ENCODE measurements at places on chromosomes 1 and 21.

DNA sequence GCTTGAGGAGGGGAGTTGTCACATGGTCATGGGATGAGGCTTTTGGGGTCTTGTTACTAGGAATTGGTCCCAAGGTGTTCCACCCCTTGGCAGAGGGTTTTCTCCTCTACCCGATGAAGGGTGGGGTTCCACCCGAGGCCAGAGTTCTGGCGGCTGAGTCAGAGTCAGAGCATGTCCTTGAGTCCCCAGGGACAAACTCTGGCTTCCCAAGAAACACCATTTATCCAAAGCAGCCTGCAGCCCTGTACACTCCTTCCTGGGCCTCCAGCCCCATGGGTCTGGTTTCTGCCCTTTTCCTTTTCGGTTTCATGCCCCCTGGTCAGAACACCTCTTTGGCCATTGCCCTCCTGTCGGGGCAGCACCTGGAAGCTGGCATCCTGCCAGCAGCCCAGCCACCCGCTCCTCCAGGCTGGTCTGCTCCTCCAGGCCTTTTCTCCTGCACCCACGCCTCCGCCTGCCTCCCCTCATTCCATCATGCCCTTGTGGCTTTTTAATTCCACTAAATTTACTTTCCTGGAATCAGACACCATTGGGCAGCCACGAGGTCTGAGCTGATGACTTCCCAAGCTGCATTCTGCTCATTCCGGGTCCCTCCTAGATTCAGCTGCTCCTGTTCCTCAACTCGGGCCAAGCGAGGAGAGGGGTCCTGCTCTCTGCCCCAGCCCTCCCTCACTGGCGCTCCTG is 301.7 kb upstream of the VAMP3 start:
- DNase-seq, result no peak

DNA sequence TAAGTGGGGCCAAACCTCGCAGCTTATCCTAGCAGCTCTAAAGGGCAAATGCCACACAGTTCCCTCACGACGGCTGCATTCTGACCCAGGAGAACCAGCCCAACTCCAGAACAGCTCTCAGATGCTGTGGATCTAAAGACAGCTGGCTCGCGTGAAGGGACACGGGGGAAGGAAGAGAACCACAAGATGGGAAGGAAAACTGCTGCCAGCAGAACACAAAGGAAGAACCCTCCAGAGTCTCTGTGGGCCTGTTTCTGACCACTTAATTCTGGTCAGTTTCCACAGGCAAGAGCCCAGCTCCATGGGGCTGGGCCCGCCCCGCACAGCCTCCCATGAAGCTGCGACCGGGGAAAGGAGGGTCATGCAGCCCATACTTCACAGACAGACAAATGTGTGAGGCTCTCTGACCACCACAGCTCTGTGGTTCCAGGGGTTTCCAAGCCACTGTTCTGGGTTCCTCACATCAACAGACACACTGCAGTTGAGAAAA is 61.1 kb downstream of the SLC45A1 start:
- DNase-seq, result no peak

- no peak for DNase-seq
Measured at GRCh38 chr1:166378805-166379204, 212.0 kb upstream of the FAM78B start.

DNA sequence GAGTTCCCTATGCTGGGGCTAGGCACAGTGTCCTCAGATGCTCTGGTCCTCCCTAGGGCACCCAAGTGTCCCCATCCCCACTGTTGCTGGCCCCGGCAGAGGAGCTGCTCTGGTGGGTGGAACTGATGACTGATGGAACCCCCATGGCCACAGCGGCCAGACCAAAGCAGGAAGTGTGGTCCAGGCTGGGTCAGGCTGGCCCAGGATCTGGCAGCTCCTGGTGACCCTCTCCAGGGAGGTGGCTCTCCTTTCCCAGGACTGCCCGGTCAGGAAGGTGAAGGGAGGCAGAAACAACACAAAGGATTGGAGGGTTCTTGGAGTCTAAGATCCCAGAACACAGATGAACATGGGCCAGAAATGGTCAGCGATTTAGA is 1.1 kb downstream of the NKAIN1 start:
- DNase-seq, result no peak

GRCh38 chr1:162326559-162326958 is 50.1 kb downstream of the SPATA46 start:
- DNase-seq, result no peak

DNA sequence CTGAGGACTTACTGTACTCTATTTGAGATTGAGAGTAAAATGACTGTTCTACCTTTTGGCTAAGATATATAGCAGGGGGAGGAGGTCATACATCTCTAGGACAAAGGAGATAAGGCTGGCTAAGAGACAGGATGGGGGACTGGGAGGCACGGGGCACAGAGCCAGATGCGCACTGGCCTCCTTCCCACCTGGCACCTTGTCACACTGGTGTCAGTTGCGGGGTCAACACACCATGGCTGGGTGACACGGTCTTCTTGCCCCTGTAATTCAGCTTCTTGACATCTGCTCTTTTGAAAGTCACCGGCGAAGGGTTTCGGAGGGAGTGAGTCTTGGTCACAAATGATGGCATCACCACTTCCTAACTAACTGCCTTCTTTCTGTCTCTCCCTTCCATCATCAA is 177.3 kb downstream of the ZSCAN20 start:
- DNase-seq, result no peak

GRCh38 chr1:178630417-178630816 is 94.6 kb upstream of the RALGPS2 start:
- DNase-seq, result no peak

DNA sequence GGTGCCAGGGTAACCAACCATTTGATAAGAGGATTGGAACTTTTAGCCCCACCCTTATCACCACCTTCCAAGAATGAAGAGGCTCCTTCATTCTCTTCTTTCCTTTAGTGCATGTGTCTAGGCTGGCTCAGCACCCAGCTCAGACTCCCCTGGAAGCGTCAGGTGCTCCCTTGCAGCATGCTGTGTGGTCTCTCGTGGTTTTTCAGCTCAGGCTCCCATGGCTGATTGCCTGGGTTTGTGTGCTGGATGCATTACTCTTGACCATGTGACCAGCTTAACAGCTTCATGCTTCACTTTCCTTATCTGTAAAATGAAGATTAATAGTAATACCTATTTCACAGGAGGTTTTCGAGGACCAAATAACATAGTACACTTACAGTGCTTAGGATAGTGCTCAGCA is 198.4 kb downstream of the HHAT start:
- DNase-seq, result no peak

- DNase-seq, result no peak
Measured at GRCh38 chr1:233020426-233020825, 70.0 kb downstream of the NTPCR start.

DNA sequence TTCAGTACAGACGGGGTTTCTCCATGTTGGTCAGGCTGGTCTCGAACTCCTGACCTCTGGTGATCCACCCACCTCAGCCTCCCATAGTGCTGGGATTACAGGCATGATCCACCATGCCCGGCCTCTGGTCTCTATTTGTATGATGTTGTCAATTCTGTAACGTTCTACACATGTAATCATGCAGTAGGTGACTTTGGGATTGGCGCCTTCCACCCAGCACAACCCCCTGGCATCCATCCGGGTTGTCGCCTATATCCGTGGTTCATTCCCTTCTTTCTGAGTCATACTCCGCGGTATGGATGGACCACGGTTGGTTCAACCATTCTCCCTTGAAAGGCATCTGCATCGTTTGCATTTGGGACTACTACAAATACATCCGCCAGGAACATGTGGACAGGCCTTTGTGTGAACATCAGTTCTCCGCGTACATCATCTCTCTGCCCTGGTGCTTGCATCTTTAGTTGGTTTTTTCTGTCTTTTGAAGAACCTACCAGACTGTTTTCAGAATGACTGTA is 72.1 kb downstream of the PDE9A start:
- DNase-seq, result no peak

DNA sequence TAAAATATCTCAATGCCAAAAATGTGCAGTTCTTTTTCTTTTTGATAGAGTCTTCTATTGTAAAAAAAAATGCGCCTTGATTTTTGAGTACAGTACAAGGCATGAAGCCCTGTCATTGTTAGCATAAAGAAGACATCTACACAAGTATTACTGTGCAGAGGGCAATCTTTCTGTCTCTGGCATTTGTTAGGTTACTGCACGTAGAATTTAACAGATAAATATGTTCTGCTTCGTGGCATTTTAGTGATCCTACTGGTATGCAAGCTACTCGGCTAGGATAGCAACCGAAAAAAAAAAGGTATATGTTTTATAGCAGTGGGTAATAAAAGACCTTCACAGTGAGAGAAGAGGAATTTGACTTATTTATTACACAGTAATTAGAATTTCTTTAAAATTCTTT is 492.9 kb upstream of the ADGRL2 start:
- DNase-seq, result no peak

GRCh38 chr1:74343216-74343615 is 108.0 kb downstream of the TNNI3K start:
- no peak for DNase-seq

- DNase-seq, result no peak
Measured at GRCh38 chr1:229027622-229028182, 243.2 kb upstream of the RAB4A start.

GRCh38 chr1:80385650-80386049 is 1379.1 kb upstream of the ADGRL4 start:
- no peak for DNase-seq

DNA sequence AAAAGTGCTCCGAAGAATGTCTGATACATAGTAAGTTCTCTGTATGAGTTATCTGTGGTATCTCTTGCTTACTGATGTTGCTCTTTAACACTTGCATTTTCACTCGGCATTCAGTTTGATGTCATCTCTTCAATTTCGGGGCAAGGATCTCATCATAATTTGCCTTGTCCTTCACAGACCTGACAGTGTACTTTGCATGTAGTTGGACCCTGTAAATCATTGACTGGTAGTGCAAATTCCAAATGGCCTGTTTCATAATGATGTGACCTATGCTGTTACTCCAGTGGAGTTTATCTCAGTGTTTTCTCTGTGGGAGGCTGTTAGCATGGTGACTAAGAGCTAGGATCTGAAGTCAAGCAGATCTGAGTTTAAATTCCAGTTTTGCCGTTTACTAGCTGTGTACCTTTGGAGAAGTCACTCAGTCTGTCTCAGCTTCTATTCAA is 34.2 kb upstream of the ABCD3 start:
- DNase-seq, result no peak

- no peak for DNase-seq
Measured at GRCh38 chr1:10614377-10615225, 139.9 kb downstream of the PEX14 start.

GRCh38 chr1:173869021-173869359 is 810 bp downstream of the ZBTB37 start:
- no peak for DNase-seq

- no peak for DNase-seq
Measured at GRCh38 chr1:91018006-91018405, 3.8 kb downstream of the ZNF644 start.

- DNase-seq, result no peak
Measured at GRCh38 chr1:234656070-234656895, 46.3 kb upstream of the IRF2BP2 start.

- no peak for DNase-seq
Measured at GRCh38 chr1:87800006-87800405, 471.3 kb downstream of the LMO4 start.

- DNase-seq, result peak; percentile 14
Measured at GRCh38 chr1:180515857-180516388, 13.5 kb upstream of the ACBD6 start.

- no peak for DNase-seq
Measured at GRCh38 chr21:15442743-15443469, 286.9 kb upstream of the USP25 start.

GRCh38 chr1:1788136-1788535 is 9.9 kb upstream of the NADK start:
- no peak for DNase-seq

DNA sequence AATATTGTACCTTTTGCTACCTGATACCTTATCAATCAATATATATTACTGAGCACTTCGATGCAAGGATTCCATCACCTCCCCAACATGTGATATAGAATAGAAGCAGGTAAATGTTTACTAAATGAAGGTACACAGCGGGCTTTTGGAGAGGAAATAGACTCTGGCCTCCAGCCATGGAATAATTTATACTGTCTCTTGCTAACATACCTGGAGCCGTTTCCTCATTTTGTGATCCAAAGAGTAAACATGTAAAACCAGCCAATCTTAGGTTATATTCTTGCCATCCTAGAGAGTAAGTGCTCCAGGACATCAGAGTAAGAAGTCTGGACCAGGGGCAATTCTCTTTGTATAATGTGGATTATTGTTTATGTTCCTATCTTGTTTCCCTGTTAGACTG is 39.4 kb downstream of the NDUFS5 start:
- DNase-seq, result no peak

DNA sequence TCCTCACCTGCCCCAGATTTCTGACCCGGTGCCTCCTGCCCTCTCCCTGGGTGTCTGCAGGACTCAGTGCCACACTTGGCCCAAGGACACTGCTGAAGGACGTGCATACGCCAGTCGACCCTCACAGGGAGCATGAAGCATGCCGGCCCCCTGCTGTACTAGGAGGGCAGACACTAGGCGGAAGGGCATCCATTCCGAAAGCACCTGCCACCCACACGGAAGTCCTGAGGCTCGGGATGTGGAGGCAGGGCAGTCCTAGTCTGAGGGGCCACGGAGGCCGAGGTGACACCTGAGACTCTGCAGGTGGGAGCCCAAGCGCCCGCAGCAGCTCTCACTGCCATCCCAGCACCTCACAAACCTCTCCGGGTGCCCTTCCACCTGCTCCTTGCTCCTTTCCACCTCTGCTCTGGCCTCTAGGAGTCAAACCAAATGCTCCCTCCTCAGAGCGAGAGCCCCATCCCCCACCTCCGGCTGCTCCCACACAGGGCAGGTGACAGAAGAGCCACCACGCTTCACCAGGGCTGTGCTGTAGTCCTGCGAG is 2.4 kb downstream of the NPHP4 start:
- no peak for DNase-seq

GRCh38 chr1:198686069-198686728 is 47.4 kb downstream of the PTPRC start:
- DNase-seq, result no peak

- DNase-seq, result no peak
Measured at GRCh38 chr1:32900956-32901822, at the start of gene TMEM54. Gene TMEM54 (minus strand): TSS chr1:32901389. CDS start chr1:32901238, 151 bp downstream.

GRCh38 chr1:234626391-234626790 is 16.4 kb upstream of the IRF2BP2 start:
- DNase-seq, result no peak

DNA sequence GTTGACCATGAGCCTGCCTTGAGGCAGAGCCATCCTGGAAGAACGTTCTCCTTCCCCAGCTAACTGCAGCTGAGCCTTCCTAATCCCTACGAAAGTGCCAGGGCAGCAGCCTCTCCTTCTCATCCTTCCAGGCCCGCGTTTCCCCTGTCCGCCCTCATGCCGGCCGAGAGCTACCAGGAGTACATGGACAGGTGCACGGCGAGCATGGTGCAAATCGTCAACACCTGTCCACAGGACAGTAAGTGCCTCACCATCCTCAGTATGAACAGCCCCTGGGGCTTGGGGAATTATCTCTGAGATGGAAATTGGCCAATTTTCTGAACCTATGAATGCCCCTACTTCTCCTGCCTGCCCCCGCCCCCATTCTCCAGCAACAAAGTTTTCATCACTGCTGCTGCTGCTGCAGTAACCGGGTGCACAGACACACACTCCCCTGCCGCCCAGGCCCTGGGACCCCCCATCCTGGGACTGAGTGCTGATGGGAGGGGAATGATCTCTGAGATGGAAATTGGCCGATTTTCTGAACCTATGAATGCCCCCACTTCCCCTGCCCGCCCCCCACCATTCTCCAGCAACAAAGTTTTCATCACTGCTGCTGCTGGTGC is 39.6 kb downstream of the UBASH3A start:
- no peak for DNase-seq

Measured in stimulated activated CD8-positive, alpha-beta memory T cell treated with anti-CD3 and anti-CD28 coated beads, Interleukin-7, amount 100 ng/mL, for 1 hour (primary cell).